ENCODE measurements at places on chromosomes 16 and 17.
A peak's percentile ranks its signal among the peaks of the same experiment; 100 is the strongest.

- no peak for DNase-seq
These were observed 220.0 kb downstream of the CDH13 start for GRCh38 chr16:82846806-82847205.

DNA sequence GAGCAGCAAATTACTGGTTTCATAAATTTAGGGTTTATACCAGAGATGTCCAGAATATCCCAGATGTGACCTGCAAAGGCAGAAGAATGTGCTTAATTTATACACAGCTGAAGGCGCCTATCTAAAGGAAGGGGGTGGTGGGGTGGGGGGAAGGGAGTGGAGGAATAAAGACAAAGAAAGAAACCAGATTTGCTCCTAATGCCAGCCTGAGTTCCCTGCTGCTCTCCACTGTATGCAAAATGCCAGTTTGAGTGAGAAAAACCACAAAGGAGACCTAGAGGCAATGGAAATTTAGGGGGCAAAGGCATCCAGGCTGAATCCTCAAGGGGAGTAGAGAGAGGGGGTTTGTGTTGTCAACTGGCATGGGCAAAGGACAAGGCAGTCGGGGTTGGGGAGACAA lies 161.5 kb upstream of the TOX3 start:
- DNase-seq = no peak

DNA sequence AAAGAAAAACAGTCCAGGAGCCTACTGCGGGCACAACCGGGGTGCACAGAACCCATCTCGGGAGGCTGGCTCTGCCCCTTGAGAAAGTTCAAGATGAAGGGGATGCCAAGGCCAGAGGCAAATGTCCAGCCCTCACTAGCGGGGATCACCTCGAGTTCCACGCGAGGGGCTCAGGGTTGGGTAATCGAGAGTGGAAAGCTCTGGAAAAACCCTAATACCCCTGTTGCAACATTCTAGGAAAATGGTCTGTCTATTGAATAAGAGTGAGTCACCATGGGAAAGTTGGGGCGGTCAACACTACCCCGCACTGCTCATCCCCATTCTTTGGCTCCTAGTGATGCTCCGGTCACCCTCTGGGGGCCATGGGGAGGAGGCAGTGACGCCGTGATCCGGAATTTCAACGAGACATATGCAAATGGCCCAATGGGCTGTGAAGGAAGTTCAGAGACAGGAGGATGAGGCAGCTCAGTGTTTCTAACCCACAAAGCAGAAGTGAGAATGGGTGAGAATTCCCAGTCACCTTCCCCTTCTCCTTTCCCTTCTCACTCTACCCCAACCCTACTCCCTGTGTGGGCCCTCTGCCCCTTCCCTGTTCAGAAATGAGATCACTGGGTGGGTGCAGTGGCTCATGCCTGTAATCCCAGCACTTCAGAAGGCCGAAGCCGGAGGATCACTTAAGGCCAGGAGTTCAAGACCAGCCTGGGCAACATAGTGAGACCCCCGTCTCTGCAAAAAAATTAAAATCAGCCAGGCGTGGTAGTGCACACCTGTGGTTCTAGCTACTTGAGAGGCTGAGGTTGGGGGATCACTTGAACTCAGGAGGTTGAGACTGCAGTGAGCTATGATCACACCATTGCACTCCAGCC lies 22.4 kb downstream of the SOCS3 start:
- DNase-seq = no peak

- no peak for DNase-seq
These were observed 138.3 kb upstream of the HSBP1 start for GRCh38 chr16:83669456-83669855.

DNA sequence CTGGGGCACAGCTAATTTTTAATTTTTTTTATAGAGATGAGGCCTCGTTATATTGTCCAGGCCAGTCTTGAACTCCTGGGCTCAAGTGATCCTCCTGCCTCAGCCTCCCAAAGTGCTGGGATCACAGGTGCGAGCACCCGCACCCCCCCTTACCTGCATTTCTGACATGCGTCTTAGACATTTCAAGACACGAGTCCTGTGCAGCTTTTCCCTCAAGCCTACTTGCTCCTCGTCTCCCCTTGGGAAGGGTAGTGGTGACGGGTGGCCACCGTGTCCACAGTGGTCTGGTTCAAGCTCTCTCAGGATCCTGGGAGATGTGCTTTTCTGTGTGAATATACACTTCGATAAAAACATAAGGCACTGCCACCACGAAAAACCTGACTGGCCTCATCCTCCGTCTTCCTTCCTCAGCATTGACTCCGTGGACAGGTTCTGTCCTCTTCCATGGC lies 9.6 kb downstream of the CANT1 start:
- no peak for DNase-seq

- no peak for DNase-seq
These were observed 49.4 kb downstream of the COG7 start for GRCh38 chr16:23403547-23403946.

- no peak for DNase-seq
These were observed 1503.7 kb downstream of the CDH11 start for GRCh38 chr16:63617990-63618763.

DNA sequence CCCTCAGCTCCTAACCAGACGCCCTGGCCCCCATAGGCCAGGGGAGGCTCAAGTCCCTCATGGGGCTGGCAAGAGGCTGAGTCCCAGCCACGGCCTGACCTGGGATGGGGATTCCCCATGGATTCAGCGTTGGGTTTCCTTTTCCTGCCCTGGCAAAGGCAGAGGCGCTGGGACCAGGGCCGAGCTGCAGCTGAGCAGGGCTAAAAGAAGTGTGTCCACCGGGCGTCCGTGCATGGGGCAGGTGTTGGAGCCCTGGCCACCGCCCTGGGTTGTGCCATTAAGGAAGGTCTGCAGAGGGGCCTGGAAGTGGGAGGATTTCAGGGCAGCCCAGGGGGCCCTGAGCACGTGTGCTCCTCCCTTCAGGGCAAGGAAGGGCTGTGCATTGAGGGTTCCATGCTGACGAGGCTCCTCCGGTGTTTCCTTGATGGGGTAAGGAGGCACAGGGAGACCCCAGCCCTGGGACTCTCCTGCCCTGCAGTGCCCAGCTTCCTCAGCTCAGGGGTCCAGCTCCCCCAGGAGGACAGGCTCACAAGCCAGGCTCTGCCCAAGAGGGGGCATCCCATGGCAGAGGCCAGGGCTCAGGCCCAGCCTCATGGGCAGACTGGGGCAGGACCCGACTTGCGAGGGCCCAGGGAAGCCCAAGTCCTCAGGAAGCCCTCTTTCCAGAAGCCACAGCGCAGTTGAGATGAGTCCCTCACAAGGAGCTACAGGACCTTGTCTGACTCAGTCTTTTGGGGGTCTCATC lies 10.1 kb downstream of the TBC1D26 start:
- DNase-seq = no peak

- DNase-seq = no peak
These were observed 3.1 kb upstream of the DNAJA2 start for GRCh38 chr16:46976550-46976949.

GRCh38 chr16:56199164-56199563 lies 7.9 kb downstream of the GNAO1 start:
- DNase-seq = no peak

- DNase-seq = no peak
These were observed 7.4 kb upstream of the FLYWCH1 start for GRCh38 chr16:2904100-2904921.

- peak; percentile 52 for DNase-seq
These were observed 84.9 kb downstream of the HS3ST2 start for GRCh38 chr16:22898874-22899348.
